NCI-H146 (cell line): ENCODE measurements at places on chromosomes 5 and 9.

DNA sequence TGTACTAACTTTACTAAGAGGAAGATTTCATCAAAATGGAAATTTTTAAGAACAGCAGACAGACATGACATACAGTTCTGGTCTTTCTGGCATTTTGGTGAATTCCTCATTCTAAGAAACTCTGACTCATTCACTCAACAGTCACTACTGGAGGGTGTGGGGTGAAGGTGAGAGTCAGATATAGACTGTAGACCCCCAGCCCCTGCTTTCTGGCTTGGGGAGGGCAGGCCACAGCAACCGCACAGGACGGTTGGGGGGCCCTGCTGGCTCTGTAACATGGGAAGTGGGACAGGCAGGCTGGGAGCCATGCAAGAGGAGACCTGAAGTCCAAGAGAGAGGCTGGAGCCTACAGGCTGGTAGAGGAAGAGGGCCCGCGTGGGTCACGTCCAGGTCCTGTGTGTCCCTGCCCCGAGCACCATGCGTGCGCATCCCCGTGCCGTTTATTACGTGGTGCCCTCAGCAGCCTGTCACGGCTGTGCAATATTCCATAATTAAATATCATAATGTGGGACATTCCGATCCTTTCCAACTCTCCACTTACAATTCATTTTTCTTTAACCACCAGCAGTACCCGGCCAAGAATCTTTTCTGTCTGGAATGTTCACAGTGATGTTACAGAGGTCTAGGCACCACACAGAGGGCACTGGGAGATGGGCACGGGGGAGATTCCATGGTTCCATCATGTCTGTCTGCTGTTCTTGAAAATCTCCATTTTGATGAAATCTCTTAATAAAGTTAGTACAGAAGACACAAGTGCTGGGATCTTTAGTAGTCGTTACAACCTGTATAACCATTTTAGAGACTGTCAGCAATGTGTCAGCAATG is 75.5 kb downstream of the SEMA4D start:
- no peak for DNase-seq

GRCh38 chr9:70003901-70004714 is 39.5 kb upstream of the MAMDC2 start:
- DNase-seq: no peak

DNA sequence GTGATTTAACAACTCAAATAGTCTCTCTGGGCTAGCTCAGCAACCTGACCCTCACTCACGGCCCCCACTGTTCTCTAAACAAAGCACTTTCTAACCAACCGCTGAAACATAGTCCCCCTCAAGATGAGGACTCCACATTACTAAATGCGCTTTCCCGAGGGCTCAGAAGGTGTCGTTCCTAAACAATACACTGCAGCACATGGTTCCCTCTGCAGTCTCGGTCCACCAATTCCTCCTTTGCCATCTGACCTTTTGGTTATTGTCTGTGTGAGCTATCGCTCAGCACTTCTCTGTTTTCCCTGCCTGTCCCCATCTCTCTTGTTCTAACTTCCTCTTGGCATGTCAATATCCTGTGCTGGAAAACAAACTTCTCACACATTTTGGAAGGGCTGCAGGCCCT is 7.2 kb downstream of the EPB41L4A start:
- no peak for DNase-seq

DNA sequence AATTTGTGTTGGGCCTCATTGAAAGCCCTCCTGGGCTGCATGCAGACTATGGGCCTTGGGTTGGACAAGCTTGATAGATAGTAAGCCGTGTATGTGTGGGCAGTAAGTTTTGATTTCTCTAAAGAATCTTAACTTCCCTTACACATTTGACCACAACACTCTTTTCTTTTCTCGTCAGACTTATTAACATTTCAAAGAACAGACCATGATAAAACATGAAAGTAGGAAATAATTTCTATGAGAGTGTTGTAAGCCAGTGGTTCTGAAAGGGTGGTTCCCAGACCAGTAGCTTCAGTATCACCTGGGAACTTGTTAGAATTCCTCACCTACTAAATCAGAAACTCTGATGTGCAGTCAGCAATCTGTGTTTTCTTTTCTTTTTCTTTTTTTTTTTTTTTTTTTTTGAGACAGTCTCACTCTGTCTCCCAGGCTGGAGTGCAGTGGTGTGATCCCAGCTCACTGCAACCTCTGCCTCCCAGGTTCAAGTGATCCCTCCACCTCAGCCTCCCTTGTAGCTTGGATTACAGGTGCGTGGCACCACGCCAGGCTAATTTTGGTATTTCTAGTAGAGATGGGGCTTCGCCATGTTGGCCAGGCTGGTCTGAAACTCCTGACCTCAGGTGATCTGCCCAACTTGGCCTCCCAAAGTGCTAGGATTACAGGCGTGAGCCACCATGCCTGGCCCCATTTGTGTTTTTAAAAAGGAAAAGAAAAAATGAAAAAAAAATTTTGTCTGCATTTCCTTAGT is 20.0 kb upstream of the GCNT1 start:
- DNase-seq: no peak

DNA sequence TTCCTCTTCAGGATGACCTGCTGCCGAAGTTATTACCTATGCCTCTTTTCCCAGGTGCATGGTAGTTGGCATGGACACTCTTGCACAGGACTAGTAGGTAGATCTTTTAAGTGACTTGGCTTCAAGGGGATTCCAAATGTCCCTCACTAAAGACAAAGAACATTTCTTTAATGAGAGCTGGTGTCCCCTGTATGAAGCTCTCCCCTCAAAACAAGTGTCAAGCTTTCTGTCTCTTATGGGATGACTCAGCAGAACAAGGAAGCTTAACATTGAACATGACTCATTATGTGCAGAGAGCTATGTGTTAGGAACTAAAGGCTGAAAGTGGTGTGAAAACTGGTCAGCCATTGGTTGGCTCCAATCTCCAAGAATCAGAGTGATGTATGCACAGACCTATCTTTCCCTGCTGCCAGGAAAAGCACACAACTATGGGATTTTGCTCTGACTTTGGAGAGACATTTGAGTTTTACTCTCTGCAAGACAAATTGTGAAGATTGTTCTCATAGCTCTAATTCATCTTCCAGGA is 120.5 kb downstream of the PRDM6 start:
- no peak for DNase-seq

DNA sequence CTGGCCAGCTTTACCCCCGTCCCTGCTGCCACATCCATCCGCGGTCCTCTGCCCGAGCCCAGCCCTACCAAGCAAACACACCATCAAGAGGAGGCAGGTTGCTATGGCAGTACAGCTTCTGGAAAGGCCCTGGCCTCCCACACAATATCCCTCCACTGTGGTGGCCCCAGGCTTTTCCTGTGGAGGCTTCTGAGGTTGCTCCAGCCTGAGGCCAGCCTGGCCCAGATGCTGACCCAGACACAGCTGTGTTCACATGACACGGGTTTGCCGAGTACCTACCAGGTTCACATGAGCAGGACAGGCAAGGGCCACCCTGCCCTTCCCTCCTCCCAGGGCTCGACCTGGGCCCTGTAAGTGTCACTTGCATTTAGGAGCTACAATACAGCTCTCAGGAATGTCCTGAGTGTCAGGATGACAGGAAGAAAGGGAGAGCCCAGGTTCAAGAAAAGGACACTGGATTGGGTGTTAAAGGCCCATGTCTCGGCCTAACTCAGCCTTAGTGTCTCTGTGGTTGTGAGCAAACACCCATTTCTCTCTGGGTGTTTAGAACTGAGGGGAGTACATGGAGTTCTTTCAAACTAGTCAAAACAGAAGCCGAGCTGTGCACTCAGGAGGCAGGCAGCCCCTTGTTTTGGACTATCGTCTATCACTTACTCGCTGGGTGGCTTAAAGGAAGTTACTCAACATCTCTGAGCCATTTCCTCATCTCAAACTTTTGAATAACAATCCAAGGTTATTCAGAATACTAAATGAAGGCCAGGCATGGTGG is 40.2 kb downstream of the NAIF1 start:
- no peak for DNase-seq

- DNase-seq: no peak
Measured at GRCh38 chr9:134885679-134886412, 5.2 kb downstream of the FCN2 start.

DNA sequence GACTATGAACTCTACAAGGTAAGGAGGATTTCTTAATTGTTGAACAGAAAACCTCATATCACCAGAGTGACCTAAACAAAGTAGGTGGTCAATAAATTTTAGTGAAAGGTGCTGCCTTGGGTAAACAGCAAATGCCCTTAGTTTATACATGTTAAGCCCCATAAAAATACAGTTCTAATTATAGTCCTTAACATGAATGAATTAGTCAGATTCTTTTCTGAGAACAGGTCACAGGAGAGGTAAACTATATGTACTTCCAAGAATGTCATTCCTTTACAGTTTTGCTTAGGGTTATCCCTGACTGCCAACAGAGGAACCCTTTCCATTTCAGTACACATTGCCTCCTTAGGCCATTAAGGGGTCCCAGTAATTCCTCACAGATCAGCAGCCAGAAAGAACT is 64.9 kb downstream of the PLPP1 start:
- no peak for DNase-seq

DNA sequence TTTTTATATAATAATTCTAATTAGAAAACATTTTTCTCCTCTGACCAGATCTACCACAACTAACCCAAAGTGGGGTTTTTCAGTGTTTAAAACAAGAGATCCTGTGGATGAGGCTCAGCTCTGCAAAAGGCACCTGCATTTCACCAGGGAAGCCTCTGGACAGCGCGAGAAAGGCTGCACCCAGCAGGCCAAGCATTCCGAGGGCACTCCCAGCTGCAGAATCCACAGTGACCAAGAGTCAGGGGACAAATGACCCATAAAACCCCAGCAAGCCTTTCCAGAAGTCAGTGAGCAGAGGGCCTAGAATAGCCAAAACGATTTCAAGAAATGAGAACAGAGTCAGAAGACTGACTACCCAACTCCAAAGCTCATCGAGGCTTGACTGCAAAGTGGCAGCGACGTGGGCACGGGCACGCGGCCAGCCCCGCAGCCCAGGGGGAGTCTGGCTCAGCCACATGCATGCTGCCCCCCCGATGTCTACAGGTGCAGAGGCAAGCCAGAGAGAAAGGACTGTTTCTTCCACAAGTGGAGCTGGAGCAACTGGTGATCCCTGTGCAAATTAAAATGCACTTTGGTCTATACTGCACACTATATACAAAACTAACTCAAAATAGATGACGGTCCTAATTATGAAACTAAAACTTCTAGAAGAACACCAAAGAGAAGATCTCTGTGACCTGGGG is 26.2 kb downstream of the TPPP start:
- no peak for DNase-seq

DNA sequence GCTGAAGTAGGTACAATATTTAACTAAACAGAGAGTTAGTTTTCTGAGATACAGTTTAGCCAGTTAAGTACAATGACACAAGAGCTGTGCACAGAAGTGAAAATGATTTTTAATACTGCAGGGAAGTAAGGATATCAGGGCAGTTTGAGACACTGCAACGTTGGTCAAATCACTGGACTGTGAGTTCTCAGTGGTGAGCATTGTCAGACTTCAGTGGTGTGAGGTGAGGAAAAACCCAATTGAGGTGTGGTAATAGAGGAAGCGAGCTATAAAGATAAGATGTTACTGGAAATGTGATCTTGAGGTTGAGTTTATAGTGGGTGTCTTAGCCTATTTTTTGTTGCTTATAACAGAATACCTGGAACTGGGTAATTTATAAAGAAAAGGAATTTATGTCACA is 12.8 kb upstream of the FBXL7 start:
- DNase-seq: no peak

GRCh38 chr5:2125901-2126265 is 243.2 kb upstream of the IRX4 start:
- no peak for DNase-seq

GRCh38 chr9:72888943-72889342 is 63.9 kb downstream of the ALDH1A1 start:
- no peak for DNase-seq

- DNase-seq: no peak
Measured at GRCh38 chr5:179238628-179238970, 106.7 kb downstream of the ADAMTS2 start.

GRCh38 chr5:130402906-130403305 is 498.6 kb downstream of the CHSY3 start:
- DNase-seq: no peak

DNA sequence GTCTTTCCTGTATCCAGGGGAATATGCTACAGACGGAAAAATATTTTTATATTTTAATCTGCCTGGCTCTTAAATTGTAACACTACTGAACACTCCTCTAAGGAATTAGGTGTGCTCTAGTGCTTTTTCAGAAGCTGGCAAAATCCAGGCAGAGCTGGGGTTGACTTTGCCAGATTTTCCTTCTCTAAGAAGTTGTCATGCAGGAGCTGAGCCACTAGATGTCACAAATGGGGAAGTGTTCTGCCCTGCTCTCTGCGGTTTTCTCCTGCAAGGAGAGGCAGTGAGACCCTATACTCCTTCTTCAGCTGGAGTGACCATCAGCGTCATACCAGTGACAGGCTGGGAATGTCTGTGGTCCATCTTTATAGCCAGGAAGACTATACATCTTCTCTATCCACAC is 112.5 kb downstream of the HAPLN1 start:
- peak; percentile 7 for DNase-seq

DNA sequence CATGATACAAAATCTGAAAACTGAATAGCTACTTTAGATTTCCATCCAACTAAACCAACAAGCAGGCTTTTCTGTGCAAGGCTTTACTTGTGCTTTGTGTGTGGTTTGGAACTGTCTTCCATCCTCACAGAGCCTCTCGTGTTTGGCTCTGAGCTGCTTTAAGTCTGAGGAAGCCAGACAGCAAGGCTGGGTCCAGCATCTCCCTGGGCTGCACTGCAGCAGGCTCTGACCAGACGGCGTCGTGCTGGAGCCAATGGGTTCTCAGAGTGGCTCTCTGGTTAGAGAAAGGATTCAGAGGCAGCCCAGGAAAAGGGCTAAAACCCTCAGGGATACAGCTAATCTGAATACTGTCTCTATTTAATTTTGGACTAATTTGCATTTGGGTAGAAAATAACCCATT is 207.9 kb upstream of the EFNA5 start:
- no peak for DNase-seq

DNA sequence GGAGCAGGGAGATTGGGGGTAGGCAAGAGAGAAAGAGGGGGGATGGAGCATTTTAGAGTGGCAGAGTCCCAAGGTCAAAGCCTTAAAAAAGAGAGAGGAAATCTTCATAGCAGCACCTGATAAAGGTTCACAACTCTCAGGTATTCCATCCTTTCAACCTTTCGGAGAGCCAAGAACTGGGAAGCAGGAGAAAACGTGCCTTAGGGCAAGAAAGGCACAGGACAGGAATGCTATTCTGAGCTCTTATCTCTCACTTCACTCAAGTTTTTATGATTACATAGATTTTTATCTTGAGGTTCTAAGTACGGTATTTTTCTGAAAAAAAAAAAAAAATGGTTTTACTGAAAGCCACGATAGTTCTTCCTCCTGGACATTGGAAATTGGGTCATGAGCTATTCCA is 34.5 kb upstream of the SMAD5 start:
- no peak for DNase-seq

- no peak for DNase-seq
Measured at GRCh38 chr9:100229136-100229535, 123.6 kb downstream of the TEX10 start.

- DNase-seq: no peak
Measured at GRCh38 chr9:120555839-120556238, 24.1 kb downstream of the CDK5RAP2 start.

DNA sequence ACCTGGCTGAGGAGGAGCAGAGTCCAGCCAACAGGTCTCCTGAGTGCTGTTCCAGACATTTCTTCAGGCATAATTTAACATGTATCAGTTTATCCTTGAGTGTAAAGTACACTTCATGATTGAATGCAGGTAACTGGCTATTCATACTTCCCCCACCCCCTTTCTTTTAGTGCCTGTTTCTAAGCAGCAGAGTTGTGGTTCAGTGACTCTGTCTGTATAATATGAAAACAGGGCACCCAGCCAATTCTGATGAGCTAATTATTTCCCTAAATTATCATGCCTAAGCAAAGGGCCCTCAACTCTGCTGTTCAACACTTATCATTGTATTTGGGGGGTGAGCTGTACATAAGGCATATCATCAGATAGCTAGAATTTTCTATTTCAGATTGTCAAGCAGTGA is 51.9 kb upstream of the ZSWIM6 start:
- peak; percentile 74 for DNase-seq
